GM13976 (cell line): ENCODE measurements at places on chromosomes 12 and 14.

- no peak for DNase-seq
Observed at GRCh38 chr14:45114327-45114726, 20.0 kb downstream of the FKBP3 start.

- no peak for DNase-seq
Observed at GRCh38 chr12:26331960-26332359, 136.6 kb downstream of the SSPN start.

- DNase-seq: no peak
Observed at GRCh38 chr12:121966959-121967358, 48.6 kb downstream of the CFAP251 start.

DNA sequence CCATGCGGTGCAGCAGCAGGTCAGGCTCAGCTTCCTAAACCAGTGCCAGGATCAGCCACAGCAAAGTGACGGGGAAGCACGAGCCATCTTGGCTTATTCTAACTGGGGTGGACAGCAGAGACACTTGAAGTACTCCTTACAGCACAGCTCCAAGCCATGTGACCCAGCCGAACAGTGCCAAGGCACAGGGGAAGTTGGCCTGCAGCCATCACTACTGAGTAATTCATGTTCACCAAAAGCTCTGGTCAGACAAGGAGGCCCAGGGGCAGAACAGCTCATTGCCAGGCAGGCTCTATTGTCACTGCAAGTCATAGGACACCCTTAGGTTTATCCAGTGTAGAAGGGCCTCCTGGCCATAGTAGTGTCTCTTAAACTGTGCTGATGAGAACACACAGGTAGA lies 23.4 kb upstream of the SLC35F4 start:
- no peak for DNase-seq

DNA sequence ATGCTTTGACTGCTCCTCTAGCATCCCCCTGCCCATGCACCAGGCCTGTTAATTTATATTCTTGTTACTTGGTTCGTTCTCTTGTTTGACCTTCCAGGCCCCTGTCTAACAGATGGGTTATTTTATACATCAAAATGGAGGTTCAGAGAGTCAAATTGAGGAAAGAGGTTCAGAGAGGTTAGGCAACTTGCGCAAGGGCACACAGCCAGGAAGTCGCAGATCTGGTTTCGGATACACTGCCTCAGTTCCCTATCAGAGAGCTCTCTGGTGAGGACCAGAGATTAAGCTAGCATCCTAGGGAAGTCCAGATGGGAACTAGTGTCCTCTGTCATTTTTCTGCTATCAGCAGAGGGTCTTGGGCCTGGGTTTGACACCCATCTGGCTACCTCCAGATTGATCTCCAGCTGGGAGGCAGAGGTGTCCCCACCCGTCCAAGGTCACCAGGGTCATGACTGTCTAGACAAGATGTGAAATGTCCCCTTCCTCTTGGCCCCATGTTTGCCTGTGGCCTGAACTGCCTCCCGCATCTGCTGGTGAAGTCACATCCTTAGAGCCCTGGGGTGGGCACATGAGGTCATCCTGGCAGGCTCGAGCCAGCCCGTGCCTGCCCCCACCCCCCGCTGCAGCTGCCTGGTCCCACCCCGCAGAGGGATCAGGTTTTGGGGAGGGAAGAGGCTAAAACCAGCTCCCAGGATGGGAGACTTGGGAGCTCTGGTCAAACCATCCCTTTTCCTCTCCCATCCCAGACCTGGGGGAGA lies 84.3 kb upstream of the NCOR2 start:
- no peak for DNase-seq

GRCh38 chr14:80426683-80427082 lies 215.4 kb upstream of the DIO2 start:
- no peak for DNase-seq

DNA sequence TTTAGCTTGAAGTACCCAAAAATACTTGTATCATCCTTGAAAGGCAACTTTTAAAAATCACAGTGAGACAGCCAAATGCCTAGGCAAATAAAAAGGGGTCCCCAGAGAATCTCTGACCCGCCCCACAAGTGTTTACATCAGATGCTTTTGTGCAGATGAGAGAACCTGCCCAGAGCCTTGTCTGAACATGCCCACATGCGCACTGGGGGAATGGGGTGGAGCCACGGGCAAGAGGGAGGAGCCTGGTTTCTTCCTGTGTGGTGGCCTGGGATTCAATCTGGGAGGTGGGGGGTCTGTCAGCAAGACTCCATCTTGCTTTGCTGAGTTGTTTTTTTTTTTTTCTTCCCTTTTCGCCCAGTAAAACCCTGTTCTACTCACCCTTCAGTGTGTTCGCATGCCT lies 381.7 kb upstream of the CCDC196 start:
- DNase-seq: no peak

GRCh38 chr12:31033681-31034080 lies 40.0 kb upstream of the DDX11 start:
- no peak for DNase-seq

DNA sequence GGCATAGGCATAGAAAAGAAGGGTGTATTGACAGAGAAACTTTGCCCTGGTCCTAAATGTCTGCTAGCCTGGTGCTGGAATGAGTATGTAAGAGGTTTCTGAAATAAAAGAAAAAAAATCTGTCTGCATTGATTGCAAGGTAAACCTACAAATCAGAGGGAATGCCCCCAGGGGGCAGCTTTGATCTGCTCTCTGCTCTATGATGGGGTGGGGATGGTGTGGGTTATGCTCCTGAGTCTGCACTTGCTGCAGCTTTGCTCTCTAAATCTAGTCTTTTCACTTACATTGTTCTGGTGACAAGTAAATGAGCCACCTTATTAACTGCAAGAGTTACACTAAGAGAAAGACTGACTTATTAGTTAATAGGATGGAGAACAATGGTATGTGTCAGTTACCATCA lies 468.4 kb upstream of the STXBP6 start:
- DNase-seq: no peak

- no peak for DNase-seq
Observed at GRCh38 chr12:20280515-20280914, 87.8 kb upstream of the PDE3A start.

GRCh38 chr14:95065411-95065810 lies 91.9 kb downstream of the DICER1 start:
- no peak for DNase-seq

DNA sequence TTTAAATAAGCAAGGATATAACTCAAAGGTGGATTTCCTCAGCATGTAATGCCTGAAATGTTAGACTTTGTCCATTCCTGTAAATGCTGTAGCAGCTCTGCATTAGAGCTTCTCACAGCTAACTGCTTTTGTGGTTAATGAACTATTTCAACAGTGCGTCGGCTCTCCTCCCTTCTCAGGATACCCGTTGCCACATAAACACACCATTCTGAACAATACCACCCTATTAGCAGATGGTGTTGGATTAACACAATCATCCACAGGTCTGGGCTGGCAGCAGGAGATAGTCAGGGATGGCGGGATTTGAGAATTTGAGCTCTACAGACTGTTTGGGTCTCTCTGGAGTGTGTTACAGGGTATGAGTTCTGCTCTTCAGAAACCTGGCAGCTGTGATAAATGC lies 33.5 kb upstream of the C12orf42 start:
- DNase-seq: no peak

DNA sequence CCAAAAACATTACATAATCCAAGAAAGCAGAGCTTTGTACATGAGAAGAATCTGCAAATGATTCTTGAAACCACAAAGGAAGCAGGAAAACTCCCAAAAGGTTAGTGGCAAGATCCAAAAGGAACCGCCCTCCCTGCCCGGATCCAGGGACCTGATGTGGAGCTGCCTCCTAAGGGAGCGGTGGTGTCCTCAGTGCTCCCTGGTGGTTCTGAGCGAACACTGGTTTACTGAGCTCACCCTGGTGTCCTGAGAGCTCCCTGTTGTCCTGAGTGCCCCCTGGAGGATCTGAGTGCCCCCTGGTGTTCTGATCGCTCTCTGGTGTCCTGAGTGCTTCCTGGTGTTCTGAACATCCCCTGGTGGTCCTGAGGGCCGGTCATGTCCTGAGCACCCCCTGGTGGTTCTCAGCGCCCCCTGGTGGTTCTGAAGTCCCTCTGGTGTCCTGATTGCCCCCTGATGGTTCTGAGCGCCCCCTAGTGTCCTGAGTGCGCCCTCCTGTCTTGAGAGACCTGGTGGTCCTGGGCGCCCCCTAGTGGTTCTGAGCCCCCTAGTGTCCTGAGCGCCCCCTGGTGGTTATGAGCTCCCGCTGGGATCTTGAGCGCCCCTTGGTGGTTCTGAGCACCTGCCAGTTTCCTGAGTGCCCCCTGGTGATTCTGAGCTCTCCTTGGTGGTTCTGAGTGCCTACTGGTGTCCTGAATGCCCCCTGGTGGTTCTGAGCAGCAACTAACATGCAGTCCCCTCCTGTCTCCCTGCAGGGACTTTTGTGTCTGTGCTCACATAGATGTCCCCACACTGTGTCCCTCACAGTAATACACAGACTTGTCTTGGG lies 891.1 kb downstream of the TMEM121 start:
- DNase-seq: peak; percentile 80

GRCh38 chr12:51407604-51408003 lies 16.4 kb upstream of the GALNT6 start:
- DNase-seq: no peak

DNA sequence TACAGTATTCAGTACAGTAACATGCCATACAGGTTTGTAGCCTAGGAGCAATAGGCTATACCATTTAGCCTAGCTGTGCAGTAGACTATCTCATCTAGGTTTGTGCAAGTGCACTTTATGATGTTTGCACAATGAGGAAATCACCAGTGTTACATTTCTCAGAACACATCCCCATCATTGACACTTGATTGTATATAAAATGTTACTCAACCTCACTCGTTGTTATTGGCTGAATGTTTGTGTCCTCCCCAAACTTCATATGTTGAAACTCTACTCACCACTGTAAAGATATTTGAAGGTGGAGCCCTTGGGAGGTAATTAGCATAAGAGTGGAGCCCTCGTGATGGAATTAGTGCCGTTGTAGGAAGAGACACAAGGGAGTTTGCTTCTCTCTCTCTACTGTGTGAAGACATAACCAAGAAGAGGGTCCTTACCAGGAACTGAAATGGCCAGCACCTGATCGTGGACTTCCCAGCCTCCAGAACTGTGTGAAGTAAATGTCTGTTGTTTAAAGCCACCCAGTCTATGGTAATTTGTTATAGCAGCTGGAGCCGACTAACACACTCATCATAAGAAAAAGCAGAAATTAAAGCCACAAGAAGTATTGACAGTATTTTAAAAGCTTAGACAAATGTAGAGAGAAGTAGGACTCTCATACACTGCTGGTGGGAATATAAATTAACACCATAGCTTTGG lies 3.2 kb upstream of the MED13L start:
- DNase-seq: no peak

- DNase-seq: peak; percentile 61
Observed at GRCh38 chr14:65164068-65164824, 61.9 kb upstream of the MAX start.

DNA sequence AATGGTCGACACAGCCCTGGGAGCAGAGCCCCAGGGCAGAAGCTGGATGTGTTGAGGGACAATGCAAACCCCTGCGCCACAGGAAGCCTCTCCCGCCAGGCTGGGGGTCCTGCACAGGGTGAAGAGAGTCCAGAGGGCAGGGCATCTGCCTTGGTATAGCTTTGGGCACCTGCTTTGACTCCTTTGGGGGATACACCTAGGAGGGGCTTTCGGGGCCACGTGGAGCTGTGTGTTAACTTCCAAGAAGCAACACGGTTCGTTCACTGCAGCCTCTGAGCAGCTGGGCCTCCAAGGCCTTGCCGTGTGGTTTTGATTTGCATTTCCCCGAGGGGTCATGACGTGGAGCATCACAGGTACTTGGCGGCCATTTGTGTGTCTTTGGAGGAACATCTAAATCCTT lies 5.8 kb upstream of the PUS1 start:
- peak; percentile 83 for DNase-seq

DNA sequence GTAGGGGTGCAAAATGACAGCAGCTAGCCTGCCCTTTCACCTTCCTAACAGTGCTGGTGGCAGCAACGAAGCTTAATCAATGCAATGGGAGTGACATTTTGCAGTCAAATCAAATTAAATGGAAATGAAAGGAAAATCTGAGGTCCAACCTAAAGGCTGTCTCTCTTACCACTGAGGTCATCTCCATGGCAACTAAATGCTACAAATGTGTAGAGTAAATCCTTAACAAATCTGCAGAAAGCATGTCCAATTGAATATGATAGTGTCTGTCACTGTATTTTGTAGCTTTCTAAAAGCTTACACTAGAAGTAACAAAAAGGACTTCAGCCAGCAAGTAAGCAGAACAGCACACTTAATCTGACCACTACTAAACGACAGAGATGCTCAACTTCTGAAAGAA lies 488.8 kb downstream of the BCAT1 start:
- DNase-seq: no peak

- DNase-seq: no peak
Observed at GRCh38 chr12:112011685-112012084, 1.3 kb downstream of the TMEM116 start.

DNA sequence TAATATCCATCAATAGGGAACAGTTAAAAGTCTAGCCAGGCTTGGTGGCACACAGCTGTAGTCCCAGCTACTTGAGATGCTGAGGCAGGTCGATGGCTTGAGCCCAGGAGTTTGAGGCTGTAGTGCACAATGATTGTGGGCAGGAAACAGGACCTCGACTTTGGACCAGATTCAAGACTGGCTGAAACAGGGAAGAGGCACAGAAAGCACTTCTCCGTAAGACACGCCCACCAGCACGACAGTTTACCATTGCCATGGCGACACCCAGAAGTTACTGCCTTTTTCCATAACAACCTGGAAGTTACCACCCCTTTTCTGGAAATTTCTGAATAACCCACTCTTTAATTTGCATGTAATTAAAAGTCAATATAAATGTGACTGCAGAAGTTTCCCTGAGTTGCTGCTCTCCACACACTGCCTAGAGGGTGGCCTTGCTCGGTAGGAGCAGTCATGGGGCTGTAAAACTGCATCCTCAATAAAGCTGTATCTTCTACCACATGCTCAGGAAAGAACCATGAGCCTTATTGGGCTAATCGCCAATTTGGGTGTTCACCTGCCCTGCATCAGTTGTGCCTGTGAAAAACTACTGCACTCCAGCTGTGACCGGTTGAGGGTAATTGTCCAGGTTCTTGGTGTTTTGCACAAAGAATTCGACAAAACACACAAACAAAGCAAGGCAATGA lies 4.6 kb upstream of the LRRC23 start:
- DNase-seq: no peak
